Testis (tissue), 5 donors: ENCODE measurements at places on chromosomes 16 and 17. TPM values are rescaled to one million over a fixed set of nuclear protein-coding genes. Genes with fewer than 3 reads are reported as not detected.

DNA sequence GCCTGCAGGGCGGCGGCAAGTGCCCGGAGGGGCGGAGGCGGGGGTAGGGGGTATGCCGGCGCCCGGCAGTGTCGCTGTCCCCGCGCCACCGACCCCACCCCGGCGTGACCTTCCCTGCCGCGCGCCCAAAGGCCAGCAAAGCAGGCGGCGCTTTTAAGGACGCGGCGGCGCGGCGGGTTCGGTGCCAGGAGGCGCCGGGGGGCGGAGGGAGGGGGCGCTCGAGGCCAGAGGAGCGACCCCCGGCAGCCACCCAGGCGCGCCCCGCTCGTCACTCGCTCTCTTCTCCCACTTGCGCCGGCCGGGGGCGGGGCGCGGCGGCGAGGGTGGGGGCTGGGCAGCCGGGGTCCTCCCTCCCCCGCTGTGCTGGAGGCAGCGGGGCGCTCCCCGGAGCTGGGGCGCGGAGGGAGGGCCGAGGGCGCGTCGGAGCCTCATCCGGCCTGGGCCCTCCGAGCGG is 8.6 kb upstream of the BAHCC1 start:
- DNase-seq: no peak

GRCh38 chr16:19046062-19046461 is 21.4 kb upstream of the COQ7 start:
- no peak for DNase-seq

SKAP1 gene
- polyA plus RNA-seq: 34.1 TPM

SLC6A4 gene
- polyA plus RNA-seq: 1.7 TPM

GAS2L2 gene
- polyA plus RNA-seq: 0.62 TPM
